Spinal cord (tissue), 10 donors: ENCODE measurements at places on chromosomes 2 and 18. TPM values are rescaled to one million over a fixed set of nuclear protein-coding genes. Genes with fewer than 3 reads are reported as not detected.

TRIM43 gene
- total RNA-seq = 0.59 TPM

CCDC178 gene
- 3.4 TPM for total RNA-seq

SCYGR4 gene
- not detected for total RNA-seq

GALNT1 gene
- 96.8 TPM for total RNA-seq

GDF7 gene
- total RNA-seq = 1.7 TPM

SERPINB13 gene
- total RNA-seq = not detected

PRR30 gene
- not detected for total RNA-seq

HOXD12 gene
- not detected for total RNA-seq

UGT1A4 gene
- total RNA-seq = not detected

BOLL gene
- not detected for total RNA-seq

CD28 gene
- total RNA-seq = 4.7 TPM

KYNU gene
- total RNA-seq = 1.4 TPM

KIAA2012 gene
- total RNA-seq = 1.2 TPM

LYG2 gene
- not detected for total RNA-seq

IL18RAP gene
- total RNA-seq = 0.22 TPM

CERS6 gene
- 81.0 TPM for total RNA-seq

GPR35 gene
- total RNA-seq = 2.6 TPM

CFC1 gene
- total RNA-seq = 4.5 TPM

CRYBA2 gene
- not detected for total RNA-seq

GPR17 gene
- total RNA-seq = 36.6 TPM

CXCR4 gene
- 19.2 TPM for total RNA-seq

IL37 gene
- total RNA-seq = 0.28 TPM

SCTR gene
- 0.10 TPM for total RNA-seq

ZSWIM2 gene
- 0.20 TPM for total RNA-seq

TMEM178A gene
- 17.3 TPM for total RNA-seq

DSG2 gene
- total RNA-seq = 12.2 TPM

KIF3C gene
- total RNA-seq = 56.1 TPM

RAB17 gene
- 1.1 TPM for total RNA-seq

CXXC1 gene
- total RNA-seq = 31.2 TPM

CLEC4F gene
- total RNA-seq = not detected

DUSP19 gene
- 5.7 TPM for total RNA-seq

NTSR2 gene
- 0.55 TPM for total RNA-seq

AGXT gene
- total RNA-seq = not detected

COL4A3 gene
- 2.2 TPM for total RNA-seq

PAIP2B gene
- total RNA-seq = 42.3 TPM

CCDC85A gene
- 24.3 TPM for total RNA-seq

SLC9A4 gene
- 0.06 TPM for total RNA-seq

FEZ2 gene
- 79.6 TPM for total RNA-seq

ALPI gene
- 0.20 TPM for total RNA-seq

HOXD13 gene
- not detected for total RNA-seq

ALLC gene
- total RNA-seq = 8.2 TPM

B4GALT6 gene
- total RNA-seq = 15.2 TPM

POTEJ gene
- total RNA-seq = 0.11 TPM

ANKRD30B gene
- total RNA-seq = 0.20 TPM

SRD5A2 gene
- total RNA-seq = 0.17 TPM

STEAP3 gene
- total RNA-seq = 7.0 TPM

STAM2 gene
- 50.1 TPM for total RNA-seq

PSTPIP2 gene
- total RNA-seq = 8.8 TPM

RALBP1 gene
- total RNA-seq = 35.4 TPM

KCNE4 gene
- 23.8 TPM for total RNA-seq

FOXD4L1 gene
- total RNA-seq = 0.10 TPM

FBLN7 gene
- 6.0 TPM for total RNA-seq

AKAIN1 gene
- total RNA-seq = 0.77 TPM

IL1RN gene
- 1.8 TPM for total RNA-seq
